GM13977 (cell line): ENCODE measurements at places on chromosomes 6 and 20.
A peak's percentile ranks its signal among the peaks of the same experiment; 100 is the strongest.

DNA sequence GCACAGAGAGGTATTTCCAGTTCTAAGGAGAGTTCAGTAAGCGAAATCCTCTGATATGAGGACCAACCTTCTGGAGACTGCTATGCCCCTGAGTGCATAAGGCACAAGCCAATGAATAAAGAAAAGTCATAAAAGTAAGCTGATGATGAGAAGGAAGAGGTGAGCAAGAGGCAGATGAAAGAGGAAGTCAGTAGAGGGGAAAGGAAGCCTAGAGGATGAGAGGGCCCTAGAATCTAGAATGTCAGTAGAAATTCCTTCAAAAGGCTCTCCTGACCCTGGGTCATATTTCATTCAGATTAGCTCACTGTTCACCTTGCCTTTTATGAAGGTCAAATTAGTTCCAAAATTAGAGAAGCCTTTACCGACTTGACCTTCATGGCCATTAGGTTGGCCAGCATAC, 209.2 kb downstream of the CD83 start:
- no peak for DNase-seq

DNA sequence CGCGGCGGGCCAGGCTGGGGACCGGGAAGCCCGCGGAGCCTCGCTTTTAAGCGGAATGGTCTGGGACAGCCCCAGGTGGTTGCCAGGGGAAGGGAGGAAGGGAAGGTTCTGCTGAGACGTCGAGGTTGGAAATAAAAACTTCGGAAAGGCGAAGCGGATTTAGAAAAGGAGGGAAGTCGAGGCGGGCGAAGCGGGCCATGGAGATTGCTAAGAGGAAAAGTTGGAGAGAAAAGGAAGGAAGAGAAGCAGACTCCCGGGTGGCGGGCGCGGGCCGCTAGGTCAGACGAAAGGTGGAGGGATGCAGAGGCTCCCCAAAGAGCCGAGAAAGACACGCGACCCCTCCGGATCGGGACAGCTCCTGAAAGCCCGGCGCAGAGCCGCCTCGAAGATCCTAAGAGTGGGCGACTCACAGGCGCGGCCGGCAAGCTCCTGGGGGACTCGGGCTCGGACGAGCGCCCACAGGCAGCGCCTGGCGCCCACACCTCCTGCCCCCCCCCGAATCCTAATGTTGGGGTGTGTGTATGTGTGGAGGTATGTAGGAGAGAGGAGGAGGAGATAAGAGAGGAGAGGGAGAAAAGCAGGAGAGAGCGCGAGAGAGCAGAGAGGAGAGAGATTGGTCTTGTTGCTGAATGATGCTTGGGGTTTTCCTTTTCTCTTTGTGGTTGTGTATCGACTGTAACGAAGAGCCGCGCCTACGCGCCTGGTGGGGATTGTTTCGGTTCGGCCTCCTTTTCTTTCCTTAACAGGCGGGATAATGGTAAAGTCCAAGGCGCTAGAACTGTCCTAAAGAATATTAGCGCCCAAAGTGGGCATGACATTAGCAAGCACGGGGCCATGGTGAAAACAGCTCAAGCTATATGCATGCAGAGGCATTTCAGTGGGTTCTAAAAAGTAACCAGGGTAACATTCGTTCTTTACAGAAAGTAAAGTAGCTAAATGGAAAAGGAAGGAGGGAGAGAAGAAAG, 1.5 kb downstream of the TFAP2B start:
- no peak for DNase-seq

GRCh38 chr20:54305421-54305820, 97.5 kb downstream of the PFDN4 start:
- no peak for DNase-seq

- DNase-seq: no peak
Observed at GRCh38 chr6:19327661-19328060, 509.5 kb upstream of the ID4 start.

- peak; percentile 17 for DNase-seq
Observed at GRCh38 chr20:3161316-3162079, 1.8 kb upstream of the FASTKD5 start.

GRCh38 chr6:88848870-88849269, 114.5 kb downstream of the RNGTT start:
- no peak for DNase-seq

DNA sequence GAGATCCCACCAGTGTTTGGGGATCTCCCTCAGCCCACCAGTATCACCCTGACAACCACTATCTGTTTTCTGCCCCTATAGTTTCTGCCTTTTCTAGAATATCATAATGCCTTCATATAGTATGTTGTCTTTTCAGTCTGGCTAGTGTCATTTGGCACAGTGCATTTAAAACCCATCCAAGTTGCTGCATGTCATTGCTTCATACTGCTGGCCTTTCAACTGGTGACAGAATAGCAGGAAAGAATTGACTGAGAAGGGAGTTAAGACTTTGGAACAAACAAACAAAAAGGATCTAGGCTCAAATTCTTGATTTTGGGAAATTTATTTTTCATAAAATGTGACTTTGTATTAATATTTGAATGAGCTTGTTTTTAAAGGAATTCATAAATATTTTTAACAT, 4.5 kb downstream of the LMBRD1 start:
- no peak for DNase-seq

- no peak for DNase-seq
Observed at GRCh38 chr6:48744948-48745347, 634.0 kb upstream of the PTCHD4 start.

DNA sequence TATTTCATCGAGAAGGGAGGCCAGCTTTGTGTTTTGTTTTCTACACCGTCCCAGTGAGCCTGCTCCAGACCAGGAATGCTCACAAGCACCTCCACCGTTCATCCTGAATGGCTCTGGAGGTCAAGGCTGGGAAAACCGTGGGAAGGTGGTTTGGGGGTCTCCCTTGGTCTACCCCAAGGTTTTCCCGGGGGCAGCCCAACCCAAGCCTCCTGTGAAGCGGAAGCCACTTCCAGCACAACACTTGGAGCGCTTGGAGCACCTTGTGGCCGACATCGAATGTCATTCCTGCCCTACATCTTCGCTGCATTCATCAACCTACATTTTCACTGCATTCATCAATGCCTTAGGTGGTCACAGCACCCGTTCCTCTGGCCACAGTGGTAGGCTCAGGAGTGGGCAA, 255.6 kb upstream of the PMEPA1 start:
- no peak for DNase-seq

DNA sequence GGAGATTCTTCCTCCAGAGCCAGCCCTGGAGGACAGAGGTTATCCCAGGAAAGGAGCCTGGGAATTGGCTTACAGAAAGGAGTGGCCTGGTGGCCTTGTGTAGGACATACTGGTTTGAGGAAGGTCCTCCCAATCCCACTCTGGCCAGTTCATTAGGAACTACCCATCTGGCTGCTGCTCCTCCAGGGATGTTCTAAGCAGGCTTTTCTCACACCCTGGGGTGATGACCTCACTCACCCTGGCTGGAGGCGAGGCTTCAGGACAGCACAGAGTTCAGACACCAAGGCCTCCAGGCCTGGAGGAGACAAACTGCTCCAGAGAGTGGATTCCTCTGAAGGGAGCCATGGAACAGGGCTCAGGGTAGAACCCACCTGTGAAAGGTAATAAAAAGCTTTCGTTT, 8.9 kb downstream of the GNMT start:
- DNase-seq: no peak

DNA sequence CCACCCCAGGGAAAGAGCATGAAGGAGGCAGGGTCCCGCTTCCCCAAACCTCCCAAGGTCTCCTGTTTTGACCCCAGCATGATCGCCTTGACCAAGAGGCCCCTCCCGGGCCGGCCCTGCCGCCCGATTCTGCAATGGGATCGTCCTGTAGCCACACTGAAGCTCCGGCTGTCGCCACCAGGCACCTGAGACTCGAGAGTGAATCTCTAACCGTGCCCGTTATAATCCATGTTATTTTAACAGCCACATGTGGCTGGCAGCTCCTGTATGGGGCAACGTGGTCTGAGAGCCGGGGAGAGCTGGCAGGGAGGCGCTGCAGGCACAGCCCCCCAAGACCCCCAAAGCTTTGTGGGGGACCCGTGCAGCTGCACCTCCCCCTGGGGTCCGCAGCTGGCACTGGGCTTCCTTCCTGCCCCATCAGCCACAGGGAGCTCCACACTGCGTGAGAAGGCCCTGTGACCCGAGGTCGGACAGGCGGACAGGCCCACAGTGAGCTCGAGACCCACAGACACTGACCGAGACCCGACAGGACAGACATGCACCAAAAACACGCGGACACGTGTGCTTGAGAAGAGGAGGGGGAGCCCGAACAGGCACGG, 51.3 kb downstream of the KCNQ2 start:
- DNase-seq: no peak

GRCh38 chr6:149046822-149047246, 270.7 kb upstream of the TAB2 start:
- DNase-seq: no peak

GRCh38 chr20:29119141-29119540, 2138.3 kb upstream of the DEFB115 start:
- no peak for DNase-seq
